Right lobe of liver (tissue), 6 donors: ENCODE measurements at places on chromosomes 2 and 18. TPM values are rescaled to one million over a fixed set of nuclear protein-coding genes. Genes with fewer than 3 reads are reported as not detected.

The LRP1B gene
- total RNA-seq = 0.15 TPM

The UGT1A3 gene
- 20.7 TPM for total RNA-seq

The UGT1A4 gene
- 98.7 TPM for total RNA-seq

DNA sequence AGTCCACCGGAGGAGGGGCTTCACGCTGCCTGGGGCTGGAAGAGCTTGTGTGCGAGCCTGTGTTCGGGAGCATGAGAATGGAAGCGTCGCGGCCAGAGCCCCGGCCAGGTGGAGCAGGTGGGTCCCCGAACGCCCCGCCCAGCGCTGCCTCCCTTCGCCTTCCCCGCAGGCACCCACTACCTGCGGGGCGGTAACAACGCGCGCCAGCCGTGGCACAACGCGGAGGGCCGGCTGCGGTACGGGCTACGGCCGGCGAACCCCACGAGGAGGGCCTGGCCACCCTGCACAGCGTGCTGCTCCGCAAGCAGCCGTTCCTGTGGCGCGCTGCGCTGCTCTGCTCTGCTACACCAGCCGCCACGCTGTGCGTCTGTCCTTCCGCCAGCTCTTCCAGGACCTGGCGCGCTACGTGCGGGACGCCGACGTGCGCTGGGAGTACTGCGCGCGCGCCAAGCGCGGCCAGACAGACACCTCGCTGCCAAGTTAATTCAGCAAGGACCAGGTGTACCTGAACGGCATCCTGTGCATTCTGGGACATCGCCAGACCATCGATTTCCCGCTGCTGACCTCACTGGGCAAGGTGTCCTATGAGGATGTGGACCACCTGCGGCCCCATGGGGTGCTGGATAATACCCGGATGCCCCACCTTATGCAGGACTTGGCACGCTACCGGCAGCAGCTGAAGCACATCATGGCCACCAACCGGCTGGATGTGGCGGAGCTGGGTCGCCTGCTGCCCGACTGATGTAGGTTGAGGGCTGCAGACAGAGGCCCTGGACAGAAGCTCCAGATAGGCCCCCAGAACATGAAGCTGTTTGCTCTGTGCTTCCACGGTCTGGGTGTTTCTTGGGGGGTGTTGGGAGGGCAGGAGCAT lies 200.6 kb downstream of the NAPG start:
- DNase-seq = peak; percentile 74

GRCh38 chr2:43406651-43407279 lies 180.4 kb upstream of the ZFP36L2 start:
- no peak for DNase-seq

GRCh38 chr2:154758871-154759270 lies 60.4 kb downstream of the KCNJ3 start:
- no peak for DNase-seq

DNA sequence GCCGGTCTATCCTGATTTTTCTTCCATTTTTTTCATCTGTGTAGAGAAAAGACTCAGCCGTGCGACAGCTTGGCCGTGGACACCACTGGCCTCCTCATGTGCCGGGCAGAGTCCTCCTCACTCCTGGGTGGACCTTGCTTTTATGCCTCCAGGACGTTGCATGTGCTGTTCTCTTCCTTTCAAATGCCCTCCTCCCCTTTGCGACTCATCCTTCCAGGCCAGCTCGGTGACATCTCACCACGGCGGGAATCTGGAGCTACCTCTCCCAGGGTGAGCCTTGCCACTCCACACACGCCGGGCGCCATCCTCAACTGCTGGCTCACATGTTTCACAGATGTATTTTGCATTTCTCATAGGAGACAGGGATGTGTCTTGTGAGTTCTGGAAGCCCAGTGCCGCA lies 198.5 kb upstream of the HDAC4 start:
- DNase-seq = no peak

DNA sequence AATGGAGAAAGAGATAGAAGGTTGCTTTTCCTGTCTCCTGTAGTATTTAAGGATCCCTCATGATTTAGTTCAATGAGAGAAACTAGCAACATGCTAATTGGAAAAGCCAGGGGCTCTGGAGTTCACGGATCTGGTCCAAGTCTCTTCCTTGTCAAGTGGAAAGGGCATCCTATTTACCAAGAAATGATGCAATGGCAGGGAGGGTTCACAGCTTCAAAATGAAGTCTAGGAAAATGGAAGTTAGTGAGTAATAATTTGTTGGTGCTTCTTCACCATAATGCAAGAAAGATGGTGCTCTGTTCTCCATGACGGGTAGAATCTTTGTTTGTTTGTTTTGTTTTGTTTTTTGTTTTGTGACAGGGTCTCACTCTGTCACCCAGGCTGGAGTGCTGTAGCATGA lies 34.6 kb upstream of the SP3 start:
- DNase-seq = no peak

- no peak for DNase-seq
Observed at GRCh38 chr2:187310701-187311100, 137.4 kb downstream of the CALCRL start.

DNA sequence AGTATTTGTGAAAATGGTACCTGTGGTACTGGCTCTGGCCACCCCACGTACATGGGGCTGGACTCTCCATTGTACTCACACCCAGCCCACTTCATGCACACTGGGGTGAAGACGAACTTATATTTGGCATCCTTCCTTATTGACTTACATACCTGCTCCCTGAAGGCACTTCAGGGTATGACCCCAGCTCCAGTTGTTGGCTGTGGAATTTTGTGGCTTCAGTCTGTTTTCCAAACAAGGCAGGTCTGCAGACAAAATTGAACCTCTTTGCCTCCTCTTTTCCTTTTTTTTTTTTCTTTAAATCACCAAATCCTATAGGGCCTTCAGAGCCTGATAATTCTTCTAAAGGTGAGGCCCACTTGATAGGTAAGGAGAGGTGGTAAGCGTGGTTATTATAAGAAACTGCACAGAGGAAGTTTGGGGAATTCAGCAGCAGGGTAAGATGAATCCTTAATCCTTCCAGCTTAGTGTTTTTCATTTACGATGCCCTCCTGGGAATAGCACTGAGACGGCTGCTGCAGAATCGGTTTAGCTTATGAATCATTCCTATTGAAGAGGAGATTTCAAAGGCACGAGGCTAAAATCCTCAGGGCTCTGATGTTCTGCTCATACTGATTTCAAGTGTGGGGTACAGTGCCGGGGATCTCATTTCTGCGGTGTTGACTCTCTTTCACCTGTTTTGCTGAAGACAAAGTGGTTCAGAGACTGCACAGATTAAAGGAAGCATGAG lies 55.2 kb downstream of the KIF5C start:
- no peak for DNase-seq

- no peak for DNase-seq
Observed at GRCh38 chr18:68734308-68734707, 19.4 kb upstream of the TMX3 start.
